HCT116 (cell line): ENCODE measurements at places on chromosomes 1 and 21. TPM values are rescaled to one million over a fixed set of nuclear protein-coding genes. Genes with fewer than 3 reads are reported as not detected.

RAP1GAP gene
- total RNA-seq: 13.4 TPM

DNA sequence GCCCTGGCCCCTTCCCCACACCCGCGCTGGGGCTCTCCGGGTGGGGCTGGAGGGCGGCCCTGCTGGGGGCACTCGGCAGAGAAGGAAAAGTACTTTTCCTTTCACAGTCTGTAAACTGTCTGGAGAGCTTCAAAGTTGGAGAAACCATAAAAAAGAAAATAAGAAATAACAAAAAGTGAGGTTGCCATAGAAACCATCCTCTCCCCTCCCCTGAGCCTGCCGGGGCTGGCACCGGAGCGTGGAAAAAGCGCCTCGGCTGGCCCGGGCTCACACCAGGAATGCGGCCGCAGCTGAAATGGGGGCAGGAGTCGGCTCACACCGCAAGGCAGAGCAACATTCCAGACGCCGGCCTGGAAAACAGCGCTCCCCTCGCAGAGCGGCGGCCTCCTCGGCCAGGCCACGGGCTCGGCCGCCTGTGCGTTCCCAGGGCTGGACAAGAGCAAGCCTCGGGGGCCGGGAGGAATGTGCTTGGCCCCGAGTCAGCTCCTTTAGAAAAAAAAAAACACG lies 69.2 kb downstream of the MORN1 start:
- DNase-seq: no peak

TRABD2B gene
- 0.05 TPM for total RNA-seq

IQGAP3 gene
- 38.8 TPM for total RNA-seq

REN gene
- total RNA-seq: 0.47 TPM

CLDN17 gene
- total RNA-seq: not detected

DNA sequence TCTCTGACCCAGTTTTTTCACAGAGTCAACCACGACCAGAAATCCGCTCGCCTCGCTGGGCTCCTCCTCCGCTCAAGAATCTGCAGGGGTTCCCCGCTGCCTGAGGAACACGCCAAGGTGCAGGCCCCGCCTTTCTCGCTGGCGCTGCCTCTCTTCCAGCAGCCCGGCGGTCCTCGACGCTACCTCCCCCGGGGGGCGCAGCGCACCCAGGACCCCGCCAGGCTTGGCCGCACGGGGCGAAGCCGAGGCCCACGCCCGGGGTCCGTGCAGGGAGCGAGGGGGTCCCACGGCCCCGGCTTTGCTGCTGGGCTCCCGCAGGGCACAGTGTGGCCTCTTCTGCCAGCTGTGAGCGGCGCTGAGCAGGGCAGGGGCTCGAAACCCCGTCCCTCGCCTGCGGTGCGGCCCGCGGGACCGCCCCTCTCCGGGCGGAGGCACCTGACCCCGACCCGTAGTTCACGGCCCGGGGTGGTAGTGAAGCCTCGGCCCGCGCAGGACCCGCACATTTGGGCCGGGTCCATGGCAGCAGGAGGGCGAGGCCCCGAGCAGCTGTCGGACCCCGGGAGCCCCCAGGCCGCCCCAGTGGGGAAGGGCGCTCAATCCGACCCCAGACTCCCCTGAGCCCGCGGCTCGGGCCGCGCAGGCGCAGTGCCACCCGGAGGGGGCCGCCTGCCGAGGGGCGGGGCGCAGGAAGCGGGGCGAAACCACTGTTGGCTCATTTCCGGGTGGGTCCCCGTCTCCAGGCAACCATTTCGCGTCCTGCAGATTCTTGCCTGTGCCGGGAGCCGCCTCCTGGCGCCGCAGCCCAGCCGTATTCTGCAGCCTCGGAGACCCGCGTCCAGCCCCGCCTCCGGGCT lies 10.0 kb upstream of the MMEL1 start:
- DNase-seq: peak; percentile 73

DNA sequence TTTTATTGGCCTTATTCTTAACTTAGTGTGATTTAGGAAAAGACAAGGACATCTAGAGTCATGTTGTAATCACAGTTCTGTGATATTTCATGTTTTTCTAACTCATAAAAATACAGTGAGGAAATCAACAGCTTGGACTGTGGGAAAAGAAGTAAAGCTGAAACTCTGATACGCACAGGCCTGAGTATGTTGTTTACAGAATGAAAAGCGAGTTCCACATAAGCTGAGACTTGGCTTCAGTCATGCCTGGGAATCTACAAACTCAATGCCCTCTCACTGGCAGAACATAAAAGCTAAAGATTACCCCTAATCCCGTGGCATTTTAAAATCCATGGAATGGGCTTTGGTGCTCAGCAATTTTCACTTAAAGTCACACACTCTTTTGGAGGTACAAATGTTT lies 23.6 kb upstream of the ATP5PO start:
- DNase-seq: no peak

- no peak for DNase-seq
Measured at GRCh38 chr1:15332952-15333715, 76.6 kb upstream of the EFHD2 start.

GRCh38 chr1:172993640-172994039 lies 57.1 kb downstream of the TNFSF18 start:
- DNase-seq: no peak

OR14I1 gene
- total RNA-seq: not detected

GRCh38 chr1:164841702-164842465 lies 282.9 kb downstream of the PBX1 start:
- DNase-seq: no peak

GRCh38 chr1:178565586-178565985 lies 52.7 kb downstream of the TEX35 start:
- DNase-seq: no peak

GRCh38 chr1:2443277-2444137 lies 31.1 kb upstream of the PEX10 start:
- no peak for DNase-seq

- DNase-seq: no peak
Measured at GRCh38 chr1:42786097-42786496, 1.3 kb downstream of the TMEM269 start.

DNA sequence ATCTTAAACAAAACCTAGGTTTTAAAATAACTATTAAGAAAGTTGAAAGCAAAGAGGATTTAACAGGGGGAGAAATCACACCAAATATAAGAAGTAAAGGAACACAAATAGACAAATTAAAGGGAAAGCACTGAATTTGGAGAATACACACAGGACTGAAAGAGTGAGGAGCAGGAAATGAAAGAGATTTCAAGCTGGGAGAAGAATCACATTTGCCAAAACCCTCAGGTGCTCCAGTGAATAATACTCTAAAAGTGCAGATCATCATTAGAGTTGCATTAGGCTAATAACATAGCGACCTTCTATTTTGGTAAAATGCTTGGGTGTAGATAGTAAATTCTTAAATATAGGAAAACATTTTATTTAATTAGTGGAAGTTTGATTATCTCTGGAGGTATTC lies 127.5 kb downstream of the TNNI3K start:
- no peak for DNase-seq

- DNase-seq: no peak
Measured at GRCh38 chr1:223711173-223711572, 1.2 kb upstream of the CAPN2 start.
